Naive thymus-derived CD4-positive, alpha-beta T cell (primary cell): ENCODE measurements at places on chromosomes 3 and 15.

GRCh38 chr15:71230303-71230702 lies 115.0 kb downstream of the THSD4 start:
- no peak for DNase-seq

GRCh38 chr3:77256584-77257503 lies 216.9 kb downstream of the ROBO2 start:
- no peak for DNase-seq

GRCh38 chr15:64525828-64526530 lies 65.6 kb downstream of the ZNF609 start:
- DNase-seq = no peak

DNA sequence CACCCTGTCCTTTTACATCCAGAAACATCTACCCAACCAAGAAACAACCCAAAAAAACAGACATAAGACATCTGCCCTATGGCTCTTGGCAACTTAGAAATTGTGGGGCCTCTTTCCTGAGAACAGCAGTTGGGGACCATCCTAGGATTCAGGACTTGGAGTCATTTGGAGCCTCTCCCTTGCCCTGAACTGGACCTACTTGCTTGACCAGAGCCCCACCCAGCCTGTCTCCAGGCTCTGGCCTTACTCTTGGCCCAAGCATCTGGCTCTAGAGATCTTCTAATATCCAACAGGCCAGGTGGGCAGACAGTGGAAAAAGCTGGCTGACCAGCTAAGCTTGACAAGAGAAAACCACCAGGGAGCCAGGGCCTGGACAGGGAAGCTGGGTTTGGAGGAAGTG lies 99.1 kb upstream of the C2CD4B start:
- DNase-seq = no peak

GRCh38 chr3:14478956-14479550 lies 61.1 kb downstream of the GRIP2 start:
- DNase-seq = no peak

DNA sequence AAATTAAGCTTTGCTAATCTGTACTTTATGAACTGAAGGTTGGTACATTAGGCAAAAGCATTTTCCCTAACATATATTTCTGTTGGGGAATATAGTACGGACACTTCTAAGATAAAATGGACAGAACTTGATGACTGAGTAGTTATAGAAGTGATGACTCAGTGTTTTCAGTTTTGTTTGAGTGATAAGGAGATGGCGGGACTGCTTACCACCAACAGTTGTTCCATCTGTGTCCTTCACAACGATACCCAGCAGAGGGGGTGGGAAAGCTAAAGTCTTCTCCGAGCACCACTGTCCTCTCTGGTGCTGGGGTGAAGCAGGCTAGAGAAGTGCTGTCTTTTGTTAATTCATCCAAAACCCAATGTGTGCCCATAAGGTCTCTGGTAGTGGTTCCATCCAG lies 195.8 kb downstream of the CD47 start:
- no peak for DNase-seq

- no peak for DNase-seq
Observed at GRCh38 chr3:16288664-16289063, 23.7 kb downstream of the OXNAD1 start.

DNA sequence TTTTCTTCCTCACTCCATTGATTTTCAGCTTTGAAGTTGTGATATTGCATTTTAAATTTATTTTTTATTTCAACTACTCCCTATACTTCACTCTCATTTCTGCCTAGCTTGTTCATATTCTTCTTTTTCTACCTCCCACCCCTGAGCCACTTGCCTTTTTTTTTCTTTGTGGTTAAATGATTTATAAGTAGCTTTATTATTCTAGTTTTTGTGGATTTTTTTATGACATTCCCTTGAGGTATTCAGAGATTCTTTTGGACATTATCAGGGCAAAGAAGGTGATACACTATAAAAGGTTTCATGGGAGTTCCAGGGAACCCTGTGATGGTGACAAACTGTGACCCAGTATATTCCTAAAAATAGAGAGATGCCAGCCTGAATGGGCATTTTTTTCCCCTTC lies 3.3 kb downstream of the C15orf61 start:
- no peak for DNase-seq

- no peak for DNase-seq
Observed at GRCh38 chr3:148464246-148464645, 233.5 kb upstream of the AGTR1 start.

- peak; percentile 72 for DNase-seq
Observed at GRCh38 chr15:40320931-40321371, 2.5 kb upstream of the INAFM2 start.

DNA sequence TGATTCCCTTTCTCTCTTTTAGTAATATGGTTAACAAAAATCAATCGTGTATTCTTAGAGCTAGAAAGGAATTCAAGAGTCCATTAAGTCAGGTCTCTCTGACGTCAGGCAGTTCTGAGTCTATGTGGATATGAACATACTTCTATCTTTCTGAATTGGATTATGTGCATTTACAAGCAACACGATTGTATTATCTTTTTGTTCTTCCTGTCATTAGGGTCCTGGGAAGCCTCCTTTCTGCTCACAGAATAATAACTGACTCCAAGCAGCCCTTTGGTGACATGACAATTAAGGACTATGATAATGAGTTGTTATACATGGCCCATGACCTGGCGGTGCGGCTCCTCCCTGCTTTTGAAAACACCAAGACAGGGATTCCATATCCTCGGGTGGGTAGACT lies 14.0 kb downstream of the EDEM1 start:
- DNase-seq = no peak

DNA sequence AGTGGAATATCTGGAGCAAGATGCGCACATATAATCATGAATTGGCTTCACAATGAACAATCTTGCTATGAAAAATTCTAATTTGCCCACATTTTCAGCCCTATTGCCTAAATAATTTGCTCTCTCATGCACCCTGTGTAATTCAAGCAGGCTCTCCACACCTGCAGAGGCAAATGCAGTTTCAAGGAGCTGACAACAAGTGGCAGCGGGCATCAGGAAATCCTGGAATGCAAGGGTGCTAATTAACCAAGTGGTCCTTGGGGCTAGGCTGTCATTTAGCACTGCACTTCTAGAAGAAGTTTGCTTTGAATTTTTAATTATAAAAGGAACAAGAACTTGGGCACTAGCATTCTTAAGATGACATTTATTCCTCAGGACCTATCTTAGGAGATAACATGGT lies 56.3 kb upstream of the ICE2 start:
- DNase-seq = no peak

GRCh38 chr3:43423142-43423541 lies 136.8 kb downstream of the SNRK start:
- DNase-seq = no peak

- no peak for DNase-seq
Observed at GRCh38 chr3:29932696-29933325, 651.9 kb downstream of the RBMS3 start.

DNA sequence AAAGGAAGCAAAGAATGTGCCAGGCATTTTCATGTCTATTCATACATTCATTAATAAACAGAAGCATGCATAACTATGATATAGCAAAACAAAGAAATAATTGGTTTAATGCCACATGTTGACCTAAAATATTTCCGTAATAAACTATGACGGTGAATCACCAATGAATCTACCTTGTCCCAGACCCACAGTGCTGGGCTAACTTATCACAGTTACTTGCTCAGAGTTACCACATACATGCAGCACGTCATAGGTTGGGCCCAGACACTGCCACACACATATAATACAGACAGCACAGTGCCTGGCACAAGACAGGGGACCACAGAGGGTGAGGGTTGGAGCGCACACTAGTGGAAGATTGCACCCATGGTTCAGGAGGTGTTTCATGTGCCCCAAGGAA lies 86.9 kb downstream of the ATP1B3 start:
- DNase-seq = no peak

GRCh38 chr3:74768010-74768409 lies 153.6 kb upstream of the CNTN3 start:
- DNase-seq = no peak

- no peak for DNase-seq
Observed at GRCh38 chr15:97836003-97836402, 124.5 kb upstream of the ARRDC4 start.

GRCh38 chr3:173819368-173819767 lies 421.8 kb downstream of the NLGN1 start:
- DNase-seq = no peak

GRCh38 chr3:186417791-186418190 lies 55.8 kb upstream of the DGKG start:
- no peak for DNase-seq

GRCh38 chr3:50623840-50624474 lies 7.0 kb downstream of the MAPKAPK3 start:
- DNase-seq = peak; percentile 42

GRCh38 chr3:113070072-113070640 lies 79.4 kb downstream of the GTPBP8 start:
- DNase-seq = no peak

DNA sequence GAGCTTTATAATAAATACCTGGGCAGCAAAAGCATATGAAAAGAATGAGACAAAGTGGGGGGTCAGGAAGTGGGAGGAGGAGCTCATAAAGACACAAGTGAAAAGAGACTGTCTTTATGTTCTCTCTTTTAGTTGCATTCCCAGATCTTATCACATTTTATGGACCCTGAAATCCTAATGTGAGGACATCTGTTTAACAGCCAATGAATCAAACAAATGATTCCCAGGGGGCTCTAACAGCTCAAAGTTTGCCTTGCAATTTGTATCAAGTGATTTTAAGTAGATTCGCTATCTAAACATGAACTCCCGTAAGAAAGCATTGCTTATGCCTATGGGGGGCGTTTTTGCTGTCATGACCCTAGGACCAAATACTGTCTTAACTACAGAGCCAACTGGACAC lies 332.3 kb upstream of the CNTN4 start:
- DNase-seq = no peak

- no peak for DNase-seq
Observed at GRCh38 chr15:40329804-40330203, 6.3 kb downstream of the INAFM2 start.

DNA sequence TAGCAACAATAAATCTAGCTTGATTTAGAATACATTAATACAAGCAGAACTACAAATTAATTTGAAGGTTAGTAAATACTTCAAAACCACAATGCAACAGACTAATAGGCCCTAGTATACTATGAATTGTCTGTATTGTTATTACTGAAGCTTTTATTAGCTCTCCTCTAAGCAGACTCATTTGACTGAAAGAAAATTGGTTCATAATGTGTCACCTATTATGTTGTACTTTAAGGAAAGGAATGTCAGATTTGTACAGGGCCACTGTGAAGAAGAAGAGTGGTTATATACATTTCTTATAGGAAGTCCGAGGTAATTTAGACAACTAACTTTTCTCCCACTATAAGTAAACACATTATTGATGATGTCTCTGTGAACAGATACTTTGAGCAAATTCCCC lies 954.5 kb downstream of the ZPLD1 start:
- no peak for DNase-seq

DNA sequence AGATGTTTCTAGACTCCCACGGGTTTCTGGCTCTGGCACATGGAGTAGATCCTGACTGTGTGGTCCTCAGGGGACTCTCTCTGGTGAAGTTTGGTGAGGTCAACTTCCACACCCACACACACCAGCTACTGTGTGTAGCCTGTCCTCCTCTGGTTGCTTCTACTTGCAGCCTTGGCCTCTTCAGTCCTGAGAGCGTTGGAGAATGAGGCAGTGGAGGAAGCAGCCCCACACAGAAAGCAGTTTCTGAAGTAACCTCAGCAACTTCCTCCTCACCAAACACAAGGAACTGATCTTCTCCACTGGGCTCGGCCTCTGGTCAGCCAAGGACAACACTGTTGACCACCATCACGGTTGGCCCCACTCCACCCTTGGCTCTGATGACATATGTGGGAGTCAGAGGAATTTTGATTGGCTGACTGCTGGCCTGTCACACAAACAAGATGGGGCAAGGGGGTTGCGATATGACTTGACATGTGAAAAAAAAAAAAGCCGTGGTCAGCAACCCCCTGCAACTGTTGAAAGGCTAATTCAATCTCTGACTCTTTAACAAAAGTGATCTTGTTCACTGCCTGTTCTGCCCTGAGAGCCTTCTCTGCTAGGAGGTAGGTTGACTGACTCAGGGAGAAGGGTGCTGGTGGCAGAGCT lies 19.6 kb downstream of the CD86 start:
- DNase-seq = no peak

DNA sequence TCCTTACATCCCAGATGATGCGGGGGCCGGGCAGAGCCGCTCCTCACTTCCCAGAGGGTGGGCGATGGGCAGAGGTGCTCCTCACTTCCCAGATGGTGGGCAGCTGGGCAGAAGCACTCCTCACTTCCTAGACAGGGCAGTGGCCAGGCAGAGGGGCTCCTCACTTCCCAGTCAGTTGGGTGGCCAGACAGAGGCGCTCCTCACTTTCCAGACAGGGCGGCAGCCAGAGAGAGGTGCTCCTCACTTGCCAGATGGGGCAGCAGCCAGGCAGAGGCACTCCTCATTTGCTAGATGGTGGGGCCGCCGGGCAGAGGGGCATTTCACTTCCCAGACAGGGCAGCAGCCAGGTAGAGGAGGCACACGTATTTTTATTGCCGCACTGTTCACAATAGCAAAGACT lies 622.0 kb upstream of the KCNMB2 start:
- DNase-seq = no peak

DNA sequence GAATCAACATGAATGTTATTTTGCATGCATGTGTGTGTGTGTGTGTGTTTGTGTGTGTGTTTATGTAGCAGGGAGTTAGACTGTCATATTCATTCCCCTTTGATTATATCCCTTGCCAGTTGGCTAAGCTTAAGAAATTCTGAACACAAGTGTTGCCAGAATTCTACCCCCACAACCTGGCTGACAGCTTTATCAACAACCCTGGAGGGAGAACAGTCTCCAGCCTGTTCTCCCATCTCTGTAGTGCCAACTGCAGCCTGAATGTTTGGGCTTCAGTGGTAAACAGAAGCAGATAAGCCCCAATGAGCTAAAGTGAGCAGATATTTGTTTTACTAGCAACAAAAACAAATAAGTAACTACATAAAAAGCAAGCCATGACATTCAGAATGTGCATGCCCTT lies 162.6 kb upstream of the ABI3BP start:
- DNase-seq = no peak

DNA sequence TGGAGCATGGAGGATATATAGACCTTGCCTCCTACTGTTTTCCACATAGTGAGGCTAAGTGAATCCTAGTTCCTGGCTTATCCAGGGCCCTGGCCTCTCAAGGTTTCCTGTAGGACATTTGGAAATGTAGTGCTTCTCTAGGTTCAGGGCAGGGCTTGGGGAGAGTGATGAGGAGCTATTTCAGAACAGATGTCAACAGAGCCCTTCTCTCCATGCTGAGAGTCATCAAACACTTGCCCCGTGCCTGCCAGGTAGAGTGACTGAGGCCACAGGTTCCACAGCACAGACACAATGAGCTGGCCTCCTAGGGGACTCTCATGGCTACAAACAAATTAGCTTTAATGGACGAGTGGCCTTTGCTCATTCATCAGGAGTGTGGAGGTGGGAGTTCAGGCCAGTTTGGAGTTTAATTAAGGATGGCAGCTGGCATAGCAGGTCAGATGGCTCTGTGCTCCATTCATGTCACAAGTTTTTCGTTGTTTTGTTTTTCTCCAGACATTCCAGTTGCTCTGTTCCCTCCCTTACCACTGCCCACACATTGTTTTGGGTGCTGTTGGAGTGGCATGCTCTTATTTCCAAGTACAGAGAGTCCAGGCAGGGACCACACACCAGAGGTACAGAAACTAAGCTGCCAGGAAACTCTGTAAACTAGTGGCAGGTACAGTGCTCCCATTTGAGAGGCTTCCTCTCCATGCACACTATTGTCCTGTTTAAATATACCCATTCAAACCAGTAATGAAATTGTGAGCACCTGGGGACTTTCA lies 189.8 kb downstream of the RYR3 start:
- DNase-seq = no peak
